NCI-H774 (cell line): ENCODE measurements at places on chromosomes 5 and 9.

DNA sequence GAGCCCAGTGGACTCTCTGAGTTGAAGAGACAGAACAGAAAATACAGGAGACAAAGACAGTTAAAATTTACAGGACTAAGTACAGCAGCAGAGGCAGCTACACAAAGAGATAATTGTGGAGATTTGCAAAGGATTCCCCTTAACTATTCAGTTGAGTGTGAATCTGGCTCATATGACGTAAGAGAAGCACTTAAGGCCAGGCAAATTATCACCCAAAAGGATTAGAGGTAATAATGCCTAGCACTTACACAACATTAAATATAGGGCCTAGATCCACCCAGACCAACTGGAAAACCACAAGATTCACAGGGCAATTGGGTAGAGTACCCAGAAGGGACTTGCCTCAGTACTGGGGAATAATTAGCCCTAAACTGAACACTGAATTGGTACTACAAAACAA lies 41.3 kb downstream of the ADAMTS6 start:
- no peak for DNase-seq

DNA sequence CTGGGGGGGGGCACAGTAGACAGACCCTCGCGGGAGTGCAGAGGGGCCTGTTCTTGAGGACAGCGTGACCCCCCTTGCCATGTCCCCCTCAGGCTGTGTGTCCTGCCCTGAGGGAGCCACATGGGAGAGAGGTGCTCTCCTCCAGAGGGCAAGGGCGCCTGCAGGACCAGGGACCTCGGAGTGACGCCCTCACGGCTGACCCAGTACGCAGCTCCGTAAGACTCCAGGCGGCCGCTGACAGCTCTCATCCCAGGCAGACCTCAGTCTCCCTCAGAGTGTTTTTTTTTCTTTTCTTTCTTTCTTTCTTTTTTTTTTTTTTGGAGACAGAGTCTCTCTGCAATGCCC lies 27.3 kb downstream of the EXD3 start:
- DNase-seq, result no peak

DNA sequence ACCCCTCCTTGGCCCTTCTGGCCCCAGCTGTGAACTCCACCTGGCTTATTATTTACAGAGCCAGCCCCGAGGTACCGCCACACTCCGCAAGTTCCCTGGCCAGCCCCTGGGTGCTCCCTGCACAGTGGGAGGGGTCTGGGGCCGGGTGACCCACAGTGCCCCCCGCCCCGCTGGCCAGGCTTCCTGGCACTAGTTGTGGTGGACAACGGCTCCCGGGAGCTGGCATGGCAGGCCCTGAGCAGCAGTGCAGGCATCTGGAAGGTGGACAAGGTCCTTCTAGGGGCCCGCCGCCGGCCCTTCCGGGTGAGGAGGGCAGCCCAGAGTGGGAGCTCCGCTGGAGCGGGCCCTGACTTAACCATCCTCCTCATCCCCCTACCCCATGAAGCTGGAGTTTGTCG lies 3.9 kb downstream of the MAMDC4 start:
- no peak for DNase-seq

GRCh38 chr5:91141642-91142041 lies 241.5 kb downstream of the ARRDC3 start:
- DNase-seq, result no peak

- DNase-seq, result no peak
These were observed 25.3 kb upstream of the TYRP1 start for GRCh38 chr9:12667892-12668291.

DNA sequence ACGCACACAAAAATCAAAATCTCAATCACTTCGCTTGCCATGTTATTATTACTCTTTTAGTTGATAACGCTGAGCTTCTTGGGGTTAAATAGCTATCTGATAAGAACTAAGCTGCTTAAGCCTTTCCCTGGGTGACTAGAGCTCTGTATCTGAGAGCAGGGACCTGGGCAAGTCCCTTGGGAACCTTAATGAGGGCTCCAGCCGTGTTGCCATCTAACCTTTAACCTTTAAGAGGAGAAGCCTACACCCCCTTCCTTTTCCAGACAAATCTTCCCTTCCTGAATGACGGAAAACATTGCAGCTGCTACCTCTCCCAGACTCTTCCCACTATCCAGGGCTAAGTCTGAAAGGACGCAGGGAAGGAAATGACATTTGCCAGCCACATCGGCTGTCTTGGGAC lies 216.5 kb upstream of the RAI14 start:
- DNase-seq, result no peak

GRCh38 chr5:90709323-90710155 lies 150.9 kb downstream of the ADGRV1 start:
- no peak for DNase-seq

- no peak for DNase-seq
These were observed 43.8 kb downstream of the WDR36 start for GRCh38 chr5:111135946-111136345.

- peak; percentile 71 for DNase-seq
These were observed 92.1 kb downstream of the DAB2IP start for GRCh38 chr9:121743441-121744001.

- no peak for DNase-seq
These were observed 555.1 kb downstream of the EBF1 start for GRCh38 chr5:158544388-158545339.

DNA sequence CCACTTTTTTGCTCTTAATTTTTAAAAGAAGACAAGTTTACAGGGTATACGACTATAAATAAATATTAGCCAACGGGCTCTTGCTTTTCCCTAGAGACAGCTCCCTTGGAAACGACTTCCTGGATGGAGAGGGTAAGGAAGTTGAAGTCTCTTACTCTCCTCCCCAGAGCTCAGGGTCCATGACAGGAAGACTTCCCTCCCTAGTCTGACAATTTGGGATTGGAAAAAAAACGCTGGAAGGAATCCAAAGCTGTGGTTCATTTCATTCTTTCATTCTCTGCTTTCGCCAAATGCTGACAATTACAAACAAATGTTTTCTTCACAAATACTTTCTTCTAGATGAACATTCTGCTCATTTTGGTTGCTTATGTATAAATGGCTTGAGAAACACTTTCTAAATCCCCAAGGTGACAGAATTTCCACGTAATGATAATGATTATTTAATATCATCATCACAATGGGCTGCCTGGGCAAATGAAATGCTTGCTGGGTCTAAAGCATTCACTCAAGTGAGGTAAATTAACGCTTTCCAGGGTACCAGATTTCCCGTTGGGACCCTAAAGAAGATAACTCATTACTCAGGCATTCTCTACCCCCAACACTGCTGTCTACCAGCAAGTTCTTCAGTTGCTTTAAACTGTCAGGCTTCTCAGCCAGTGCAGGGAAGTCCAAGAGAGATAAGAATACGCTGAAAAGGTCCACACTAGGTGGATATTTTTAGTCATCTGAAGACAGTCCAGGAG lies 139.8 kb upstream of the SLC30A5 start:
- no peak for DNase-seq

DNA sequence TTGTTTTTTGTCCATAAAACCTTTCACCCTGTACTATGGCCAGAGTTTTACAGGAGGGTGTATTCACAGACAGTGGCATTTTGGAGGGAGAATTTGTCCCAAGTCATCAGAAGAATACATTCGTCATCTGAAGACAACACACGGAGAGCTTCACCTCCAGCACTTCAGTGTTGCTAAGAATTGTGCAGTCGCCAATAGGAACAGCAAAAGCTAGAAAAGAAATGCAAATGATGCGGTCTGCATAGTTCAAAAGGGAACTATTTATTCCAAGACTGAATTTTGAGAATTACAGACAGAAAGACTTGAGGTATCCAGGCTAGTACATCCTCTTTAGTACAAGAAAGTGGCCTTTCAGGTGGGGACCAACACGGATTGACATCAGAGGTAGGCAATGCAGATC lies 399.2 kb upstream of the KIF2A start:
- DNase-seq, result no peak

DNA sequence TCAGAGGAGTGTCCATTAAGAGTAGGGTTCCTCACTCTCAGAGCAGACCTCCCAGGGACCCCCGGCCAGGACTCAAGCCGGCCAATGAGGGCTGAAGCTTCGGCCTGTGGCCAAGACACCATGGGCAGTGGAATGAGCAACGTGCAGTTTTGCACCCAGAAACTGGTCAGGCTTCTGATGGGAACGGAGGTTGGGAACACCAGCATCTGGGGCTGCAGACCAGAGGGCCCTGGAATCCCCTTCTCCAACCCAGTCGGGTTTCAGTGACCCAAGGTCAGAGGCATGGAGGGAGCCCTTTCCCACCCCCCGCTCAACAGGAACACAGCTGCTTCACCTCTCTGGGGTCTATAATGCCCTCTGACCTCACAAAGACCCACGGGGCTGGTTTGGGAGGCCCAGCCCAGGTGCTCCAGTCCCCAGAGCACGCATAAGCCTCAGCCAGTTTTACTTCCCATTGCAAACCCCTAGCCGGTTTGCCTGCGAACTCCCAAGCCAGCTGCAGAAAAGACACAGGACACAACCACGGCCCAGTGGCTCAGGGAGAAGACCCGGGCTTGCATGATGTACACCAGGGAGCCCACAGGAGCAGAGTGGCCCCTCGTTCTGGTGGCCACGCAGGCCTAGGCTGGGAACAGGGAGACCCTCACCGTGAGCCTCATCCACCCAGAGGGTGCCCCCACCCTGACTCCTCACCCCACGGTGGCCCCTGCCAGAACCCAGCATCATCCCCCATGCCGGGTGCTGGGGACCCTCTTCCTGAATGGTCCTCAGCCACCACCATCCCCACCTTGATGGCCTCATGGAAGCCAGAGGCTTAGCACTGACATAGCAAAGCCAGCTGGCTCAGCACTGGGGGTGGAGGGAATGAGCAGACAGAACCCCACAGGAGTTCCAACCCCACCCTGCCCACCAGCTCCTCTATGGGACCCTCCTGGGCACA lies 30.6 kb downstream of the VAV2 start:
- DNase-seq, result no peak
